ENCODE measurements at places on chromosomes 2 and 18.
A peak's percentile ranks its signal among the peaks of the same experiment; 100 is the strongest.

DNA sequence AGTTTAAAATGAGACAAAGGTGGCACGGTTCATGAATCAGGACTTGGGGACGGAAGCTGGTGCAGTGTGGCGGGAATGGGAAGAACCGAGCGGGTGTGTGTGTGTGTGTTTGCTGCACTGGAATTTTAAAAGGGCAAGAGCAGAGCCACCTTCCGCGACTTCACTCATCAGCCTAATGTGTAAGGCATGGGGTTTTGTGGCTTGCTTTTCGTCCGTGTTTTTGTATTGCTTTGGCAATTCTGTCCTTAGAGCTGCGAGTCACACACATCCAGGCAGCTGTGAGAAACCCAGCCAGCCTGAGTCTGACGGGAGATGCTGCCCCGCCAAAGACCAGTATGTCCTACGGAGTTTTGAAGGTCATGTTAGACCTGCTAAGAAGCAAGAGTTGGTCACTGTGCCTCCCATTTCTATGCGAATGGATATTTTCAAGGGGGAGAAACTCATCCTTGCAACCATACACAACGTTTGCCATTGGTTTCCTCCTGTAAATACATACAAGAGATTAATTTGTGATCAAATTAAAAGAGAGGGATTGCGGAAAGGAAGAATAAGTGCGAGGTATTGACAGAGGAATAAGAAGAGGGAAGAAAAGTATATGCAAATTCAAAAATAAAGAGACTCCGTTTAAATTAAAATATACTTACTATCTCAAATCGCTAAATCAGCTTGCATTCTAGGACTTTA lies 665 bp upstream of the CACNB4 start:
- DNase-seq = no peak

DNA sequence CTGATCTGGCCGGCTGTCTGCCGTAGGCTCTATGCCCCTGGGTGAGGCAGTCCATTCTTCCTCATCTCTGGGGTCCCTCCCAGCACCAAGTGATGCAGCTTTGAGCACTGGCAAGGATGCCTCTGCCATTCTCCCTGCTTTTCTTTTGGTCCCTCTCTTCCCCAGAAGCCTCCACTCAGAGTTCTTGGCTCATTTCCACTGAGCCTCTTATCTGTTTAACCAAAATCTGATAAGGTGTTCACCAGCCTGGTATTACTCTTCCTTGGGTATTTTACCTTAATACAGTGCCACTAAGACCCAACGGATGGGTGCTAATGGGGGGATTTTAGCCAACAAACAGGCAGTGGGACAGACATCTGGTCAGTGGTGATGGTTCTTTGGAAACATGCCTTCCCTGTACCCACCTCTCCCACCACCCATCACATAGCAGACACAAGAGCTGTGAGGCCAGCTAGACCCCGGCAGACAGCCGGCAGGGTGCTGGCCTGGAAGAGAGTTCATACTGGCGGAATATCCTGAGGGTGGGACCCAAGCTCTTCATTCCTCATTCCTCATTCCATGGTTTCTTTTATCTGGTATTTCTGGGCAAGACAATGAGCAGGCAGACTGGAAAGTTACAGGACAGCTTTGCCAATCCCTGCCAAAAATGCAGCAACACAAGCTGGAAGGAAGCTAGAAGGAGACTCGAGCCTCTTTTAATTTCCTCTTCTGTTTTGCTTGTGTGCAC lies 34.6 kb downstream of the ZBTB7C start:
- DNase-seq = no peak

- DNase-seq = no peak
Measured at GRCh38 chr2:119723186-119723585, 36.5 kb upstream of the PTPN4 start.

- DNase-seq = no peak
Measured at GRCh38 chr18:48325115-48325665, 84.0 kb downstream of the ZBTB7C start.

- no peak for DNase-seq
Measured at GRCh38 chr2:215881582-215881981, 131.8 kb downstream of the MREG start.

- no peak for DNase-seq
Measured at GRCh38 chr18:67695684-67696083, 179.2 kb upstream of the DSEL start.

- DNase-seq = no peak
Measured at GRCh38 chr18:34590503-34590902, 119.6 kb upstream of the DTNA start.

GRCh38 chr18:5851998-5852397 lies 43.3 kb downstream of the TMEM200C start:
- DNase-seq = no peak

- DNase-seq = peak; percentile 12
Measured at GRCh38 chr2:44572196-44572900, 210.6 kb downstream of the CAMKMT start.

DNA sequence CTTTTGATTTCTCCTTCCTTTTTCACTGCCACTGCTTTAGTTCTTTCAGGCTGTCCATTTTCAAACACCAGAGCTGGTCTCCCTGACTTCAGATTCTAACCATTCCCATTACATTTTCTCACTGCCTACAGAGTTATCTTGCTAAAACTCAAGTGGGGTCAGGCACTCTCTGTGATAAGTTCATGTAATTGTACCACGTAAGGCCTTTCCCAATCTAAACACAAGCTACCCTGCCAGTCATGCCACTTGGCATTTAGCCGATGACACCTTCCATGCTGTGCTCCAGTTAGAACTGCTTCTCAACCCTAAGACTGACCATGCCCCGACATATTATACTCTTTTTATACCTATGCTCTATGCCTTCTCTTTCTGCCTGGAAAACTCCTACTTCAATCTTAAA lies 592.4 kb downstream of the DPP10 start:
- no peak for DNase-seq

GRCh38 chr2:25337276-25337675 lies 4.4 kb downstream of the DNMT3A start:
- DNase-seq = no peak

GRCh38 chr18:73118121-73118816 lies 250.5 kb upstream of the NETO1 start:
- peak; percentile 21 for DNase-seq

DNA sequence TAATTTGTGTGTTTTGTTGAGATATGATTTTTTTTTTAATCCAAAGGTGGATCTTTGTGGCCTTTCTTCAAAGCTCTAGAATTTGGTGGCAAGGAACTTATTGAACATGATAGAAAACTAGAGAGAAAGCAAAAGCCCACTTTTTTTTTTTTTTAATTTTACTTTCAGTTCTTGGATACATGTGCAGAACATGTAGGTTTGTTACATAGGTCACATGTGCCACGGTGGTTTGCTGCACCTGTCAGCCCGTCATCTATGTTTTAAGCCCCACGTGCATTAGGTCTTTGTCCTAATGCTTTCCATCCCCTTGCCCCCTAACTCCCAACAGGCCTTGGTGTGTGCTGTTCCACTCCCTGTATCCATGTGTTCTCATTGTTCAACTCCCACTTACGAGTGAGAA lies 135.9 kb downstream of the RHBDD1 start:
- no peak for DNase-seq

DNA sequence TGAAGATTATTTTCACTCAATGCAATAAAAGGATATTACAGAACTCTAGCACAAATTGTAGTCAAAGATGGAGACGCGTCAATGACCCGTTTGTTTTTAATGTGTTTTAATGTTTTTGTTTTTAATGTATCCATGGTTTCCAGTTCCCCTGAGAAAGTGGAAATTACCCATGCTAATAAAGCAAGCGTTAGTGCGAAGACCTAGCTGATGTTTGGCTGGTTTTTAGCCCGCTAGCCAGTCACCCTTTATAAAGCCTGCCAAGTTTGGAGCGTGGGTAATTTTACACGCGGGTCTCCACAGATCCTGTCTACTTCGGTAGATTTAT lies 430 bp upstream of the CHMP1B start:
- peak; percentile 82 for DNase-seq

- no peak for DNase-seq
Measured at GRCh38 chr2:47128705-47129104, 26.4 kb downstream of the STPG4 start.

DNA sequence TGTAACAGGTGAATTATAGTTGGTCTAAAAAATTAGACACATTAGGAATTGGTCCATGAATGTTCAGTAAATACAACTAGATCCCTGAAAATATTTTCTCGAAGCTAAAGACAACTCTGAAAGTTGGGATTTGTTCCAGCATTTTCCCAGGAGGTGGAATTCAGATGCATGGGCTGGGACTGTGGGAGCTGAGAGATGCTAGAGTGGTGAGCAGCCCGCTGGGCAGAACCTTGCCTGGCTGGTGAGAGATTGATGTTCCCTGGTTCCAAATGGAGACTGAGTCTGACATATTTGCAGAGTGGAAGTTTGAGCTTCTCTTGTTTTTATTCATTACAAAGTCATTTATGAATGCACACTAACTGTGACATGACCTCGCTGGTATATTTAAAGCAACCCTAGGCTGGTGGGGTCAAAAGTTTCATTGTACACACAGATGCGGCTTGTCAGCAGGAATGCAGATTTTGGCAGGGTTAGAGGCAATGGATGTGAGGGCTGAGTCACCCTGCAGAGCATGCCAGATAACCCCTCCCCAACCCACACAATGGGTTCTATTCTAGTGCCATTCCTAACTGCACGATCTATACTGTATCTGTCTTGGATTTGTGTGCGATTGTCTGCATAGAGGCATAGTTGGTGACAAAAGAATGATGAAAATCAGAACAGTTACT lies 23.5 kb upstream of the TMEM178A start:
- peak; percentile 50 for DNase-seq

- DNase-seq = peak; percentile 7
Measured at GRCh38 chr18:77059294-77059916, 73.2 kb downstream of the MBP start.

DNA sequence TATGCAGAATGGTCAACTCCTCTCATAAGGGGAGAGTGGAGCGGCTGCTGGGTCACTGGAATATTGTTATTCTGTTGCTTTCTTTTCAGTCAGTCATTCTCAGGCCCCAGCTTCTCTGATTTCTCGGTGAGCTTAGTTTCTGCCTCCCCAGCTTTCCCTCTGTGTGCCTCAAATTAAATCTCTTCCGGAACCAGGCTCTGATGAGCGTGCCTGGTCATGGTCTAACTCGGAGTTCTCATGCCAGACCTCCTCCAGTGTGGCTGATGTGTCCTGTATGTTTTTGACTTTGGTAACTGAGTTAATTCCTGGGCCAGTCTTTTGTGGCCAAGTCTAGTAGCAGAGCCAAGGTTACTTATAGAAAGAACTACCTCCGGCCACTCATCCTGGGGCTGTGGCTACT lies 4.9 kb upstream of the STK11IP start:
- DNase-seq = no peak

DNA sequence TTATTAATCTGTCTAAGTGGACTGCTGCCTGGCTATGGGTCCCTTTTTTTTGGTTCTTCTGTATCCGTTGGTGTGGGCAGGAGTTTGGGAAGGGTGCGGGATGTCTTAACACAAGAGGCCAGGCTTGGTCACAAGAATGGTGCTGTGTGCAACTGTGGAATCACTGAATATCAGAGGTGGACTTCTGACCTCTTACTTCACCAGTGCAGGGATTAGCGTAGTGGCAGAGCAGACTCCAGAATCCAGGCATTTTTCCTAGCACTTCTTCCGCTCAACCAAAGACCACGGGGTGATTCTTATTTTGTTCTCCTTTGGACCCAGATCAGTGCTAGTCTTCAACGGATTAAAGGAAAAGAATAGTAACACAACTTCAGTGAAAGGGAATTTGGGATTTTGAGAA lies 254.3 kb upstream of the TNP1 start:
- DNase-seq = no peak

GRCh38 chr18:55706898-55707297 lies 118.9 kb upstream of the TCF4 start:
- DNase-seq = no peak

- no peak for DNase-seq
Measured at GRCh38 chr2:200575957-200576356, 9.9 kb upstream of the AOX1 start.

DNA sequence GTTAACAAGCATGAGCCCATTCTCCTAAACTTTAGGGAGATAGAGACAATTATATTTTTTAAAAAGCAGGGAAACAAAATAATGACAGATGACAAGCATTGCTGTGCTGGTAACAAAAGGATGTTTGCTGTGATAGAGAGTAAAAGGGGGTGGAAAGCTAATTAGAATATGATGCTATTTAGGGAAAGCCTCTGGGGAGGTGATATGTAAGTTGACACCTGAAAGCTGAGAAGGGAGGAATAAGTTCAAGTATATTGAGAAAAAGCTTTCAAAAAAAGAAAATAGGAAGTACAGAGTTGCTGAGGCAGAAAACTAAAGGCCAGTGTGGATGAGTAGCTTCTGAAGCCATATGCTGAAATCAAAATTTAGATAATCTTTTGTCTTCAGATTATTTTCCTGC lies 565.2 kb upstream of the NRXN1 start:
- no peak for DNase-seq

- no peak for DNase-seq
Measured at GRCh38 chr2:46311651-46312223, 14.5 kb downstream of the EPAS1 start.

DNA sequence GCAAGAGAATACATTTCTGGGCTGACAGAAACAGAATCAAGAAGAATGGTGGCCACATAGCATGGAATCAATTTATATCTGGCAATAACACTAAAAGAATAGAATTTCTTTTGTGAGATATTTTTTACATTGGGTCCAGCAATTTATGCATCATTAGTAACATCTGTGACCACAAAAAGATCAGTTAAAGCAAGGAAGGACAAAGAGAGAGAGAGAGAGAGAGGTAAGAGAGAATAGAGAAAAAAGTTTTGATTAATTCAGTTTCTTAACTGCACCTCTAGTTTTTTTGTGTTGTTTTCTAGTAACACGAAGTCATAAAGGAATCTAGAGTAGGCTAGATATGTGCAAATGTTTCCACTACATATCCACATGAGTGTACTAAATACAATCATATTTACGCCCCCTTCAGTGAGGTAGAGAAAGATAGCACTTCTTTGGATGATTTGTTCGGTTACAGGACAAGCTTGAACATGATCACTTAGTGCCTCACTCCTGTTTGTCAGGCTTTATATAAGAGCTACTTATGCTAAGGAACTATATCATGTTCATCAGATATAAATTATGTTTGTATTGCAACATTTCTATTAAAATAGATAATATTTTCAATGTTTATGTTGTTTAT lies 247.4 kb upstream of the COL3A1 start:
- no peak for DNase-seq

DNA sequence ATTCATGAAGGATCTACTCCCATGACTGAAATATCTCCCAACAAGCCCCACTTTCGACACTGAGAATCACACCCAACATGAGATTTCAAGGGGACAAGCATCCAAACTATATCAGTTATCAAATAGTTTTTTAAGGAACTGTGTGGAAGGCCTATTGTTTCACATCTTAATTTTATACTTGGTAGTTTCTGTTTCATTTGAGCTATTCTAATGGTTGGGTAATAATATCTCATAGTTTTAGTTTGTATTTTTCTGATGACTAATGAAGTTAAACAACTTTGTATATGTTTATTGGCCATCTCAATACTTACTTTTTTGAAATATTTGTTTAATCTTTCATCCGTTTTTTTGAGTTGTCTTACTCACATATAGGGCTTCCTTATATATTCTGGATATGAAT lies 135.0 kb downstream of the SCG2 start:
- DNase-seq = no peak

DNA sequence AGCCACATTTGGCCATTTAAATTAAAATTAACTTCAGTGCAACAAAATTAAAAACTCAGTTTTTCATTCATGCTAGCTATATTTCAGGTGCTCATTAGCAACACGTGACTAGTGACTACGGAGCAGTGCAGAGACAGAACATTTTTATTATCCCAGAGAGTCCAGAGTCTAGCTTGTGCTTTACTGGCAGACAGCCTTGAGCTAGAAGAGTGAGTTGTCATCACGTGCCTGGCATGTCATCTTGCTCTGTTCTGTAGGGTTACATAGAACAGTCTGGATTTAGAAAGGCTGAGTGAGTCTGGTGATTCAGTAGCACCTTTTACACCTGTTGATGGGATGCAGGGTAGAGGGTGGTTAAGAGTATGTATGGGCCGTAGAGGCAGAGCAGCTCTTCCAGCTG lies 136.9 kb upstream of the IL1R2 start:
- DNase-seq = no peak
